ENCODE measurements at places on chromosomes 4 and X.

GRCh38 chrX:40570346-40571093 is 10.2 kb upstream of the ATP6AP2 start:
- no peak for DNase-seq

DNA sequence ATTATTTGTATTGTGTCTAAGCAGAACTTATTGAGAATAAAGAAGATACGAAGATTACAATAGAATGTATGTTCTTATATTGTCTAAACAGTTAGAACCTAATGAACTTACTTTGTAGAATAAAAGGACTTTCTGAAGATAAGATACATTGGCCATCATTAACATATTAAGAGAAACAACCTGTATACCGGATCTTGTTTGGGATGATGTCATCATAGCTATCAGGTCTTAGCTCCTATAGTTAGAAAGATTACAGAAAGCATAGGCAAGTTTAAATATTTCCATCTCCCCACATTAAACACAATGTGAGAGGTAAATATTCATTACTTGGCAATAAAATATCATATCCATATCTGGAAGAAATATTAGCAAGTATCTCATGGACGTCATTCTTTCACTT is 282.3 kb downstream of the PACRGL start:
- no peak for DNase-seq

GRCh38 chr4:174080361-174080760 is 203.1 kb downstream of the FBXO8 start:
- no peak for DNase-seq

- no peak for DNase-seq
Observed at GRCh38 chr4:82482387-82482786, 52.0 kb downstream of the ENOPH1 start.

DNA sequence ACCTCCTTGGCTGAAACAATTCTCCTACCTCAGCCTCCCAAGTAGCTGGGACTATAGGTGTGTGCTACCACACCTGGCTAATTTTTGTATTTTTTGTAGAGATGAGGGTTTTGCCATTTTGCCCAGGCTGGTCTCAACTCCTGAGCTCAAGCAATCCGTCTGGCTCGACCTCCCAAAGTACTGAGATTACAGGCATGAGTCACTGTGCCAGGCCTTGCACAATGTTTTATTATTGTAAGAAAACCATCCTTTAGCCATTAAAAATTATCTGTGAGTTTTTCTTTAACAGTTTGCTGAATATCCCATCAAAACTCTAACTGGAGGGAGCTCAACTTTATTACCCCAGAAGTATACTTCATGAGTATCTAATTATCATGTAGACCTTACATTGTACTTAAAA is 900.3 kb downstream of the PCDH7 start:
- no peak for DNase-seq

DNA sequence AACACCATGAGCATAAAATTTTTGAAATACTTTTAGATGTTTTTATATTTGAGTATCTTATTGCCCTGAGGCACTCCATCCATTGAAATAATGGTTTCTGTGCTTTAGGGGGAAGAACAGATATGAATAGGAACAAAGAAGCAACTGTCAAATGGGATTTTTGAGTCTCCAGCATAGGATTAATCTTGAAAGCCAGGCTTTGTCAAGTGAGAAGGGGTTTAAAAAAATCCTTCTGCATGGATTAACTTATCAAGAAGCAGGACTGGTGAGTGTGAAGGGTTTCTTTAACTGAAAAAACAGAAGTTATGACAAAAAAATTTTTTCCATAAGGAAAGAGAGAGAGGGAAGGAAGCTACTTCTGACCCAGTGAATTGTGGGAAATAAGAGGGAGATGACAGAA is 7.6 kb upstream of the NUDT9 start:
- DNase-seq: no peak

- DNase-seq: no peak
Observed at GRCh38 chr4:138189206-138189605, 52.9 kb downstream of the SLC7A11 start.

Data from AG04450 (cell line).